ENCODE measurements at places on chromosomes 7 and 10. TPM values are rescaled to one million over a fixed set of nuclear protein-coding genes. Genes with fewer than 3 reads are reported as not detected.
A peak's percentile ranks its signal among the peaks of the same experiment; 100 is the strongest.

DNA sequence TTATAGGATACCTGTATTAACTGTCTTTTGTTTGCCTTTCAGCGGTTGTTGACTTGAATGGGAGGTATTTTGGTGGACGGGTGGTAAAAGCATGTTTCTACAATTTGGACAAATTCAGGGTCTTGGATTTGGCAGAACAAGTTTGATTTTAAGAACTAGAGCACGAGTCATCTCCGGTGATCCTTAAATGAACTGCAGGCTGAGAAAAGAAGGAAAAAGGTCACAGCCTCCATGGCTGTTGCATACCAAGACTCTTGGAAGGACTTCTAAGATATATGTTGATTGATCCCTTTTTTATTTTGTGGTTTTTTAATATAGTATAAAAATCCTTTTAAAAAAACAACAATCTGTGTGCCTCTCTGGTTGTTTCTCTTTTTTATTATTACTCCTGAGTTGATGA lies 26.6 kb downstream of the RBM17 start:
- DNase-seq: no peak

- no peak for DNase-seq
These were observed 425.8 kb upstream of the CELF2 start for GRCh38 chr10:10591715-10592341.

The AEBP1 gene
- 41.0 TPM for total RNA-seq

The TCAF2 gene
- total RNA-seq: 16.0 TPM

GRCh38 chr10:2933519-2933918 lies 133.8 kb upstream of the PFKP start:
- no peak for DNase-seq

- no peak for DNase-seq
These were observed 68.0 kb downstream of the GRID1 start for GRCh38 chr10:86298501-86299001.

The AKR1E2 gene
- not detected for total RNA-seq

The NODAL gene
- total RNA-seq: not detected

The SEMA3C gene
- total RNA-seq: not detected

The GIMAP8 gene
- 0.47 TPM for total RNA-seq

The SHH gene
- total RNA-seq: not detected

DNA sequence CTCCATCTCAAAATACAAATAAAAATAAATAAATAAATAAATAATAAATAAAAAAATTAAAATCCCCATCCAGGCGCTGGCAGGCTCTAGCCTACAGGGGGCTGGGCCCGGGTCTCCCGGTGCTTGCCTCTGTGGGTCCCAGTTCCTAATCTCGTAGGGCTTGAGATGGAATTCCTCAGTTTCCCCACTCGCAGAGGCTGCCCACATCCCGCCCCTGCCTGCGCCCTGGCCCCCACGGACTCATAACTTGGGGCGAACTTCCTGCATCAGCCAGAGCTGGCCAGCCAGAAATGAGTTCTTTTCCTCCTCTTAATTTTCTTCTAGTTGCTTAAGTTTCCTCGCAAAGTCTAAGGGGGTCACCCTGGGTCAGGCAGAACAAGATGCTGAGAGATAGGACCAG lies 22.0 kb upstream of the SRRM3 start:
- no peak for DNase-seq

DNA sequence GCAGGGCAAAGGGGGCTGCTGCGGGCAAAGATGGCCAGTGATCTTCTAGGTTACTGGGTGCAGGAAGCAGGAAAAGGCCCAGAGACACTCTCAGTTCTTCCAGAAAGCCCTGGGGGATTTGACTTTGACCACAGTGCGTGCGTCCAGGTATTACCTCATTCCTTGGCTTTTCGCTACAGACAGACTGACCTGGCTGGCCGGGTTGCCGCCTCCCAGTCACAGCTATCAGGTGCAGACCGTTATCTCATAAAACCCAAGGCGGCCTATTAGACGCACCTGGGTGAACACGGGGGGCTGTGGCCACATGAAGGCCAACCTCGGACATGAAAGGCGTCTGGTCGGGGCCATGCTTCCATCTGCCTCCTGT lies 80.3 kb downstream of the FOXL3 start:
- DNase-seq: no peak

DNA sequence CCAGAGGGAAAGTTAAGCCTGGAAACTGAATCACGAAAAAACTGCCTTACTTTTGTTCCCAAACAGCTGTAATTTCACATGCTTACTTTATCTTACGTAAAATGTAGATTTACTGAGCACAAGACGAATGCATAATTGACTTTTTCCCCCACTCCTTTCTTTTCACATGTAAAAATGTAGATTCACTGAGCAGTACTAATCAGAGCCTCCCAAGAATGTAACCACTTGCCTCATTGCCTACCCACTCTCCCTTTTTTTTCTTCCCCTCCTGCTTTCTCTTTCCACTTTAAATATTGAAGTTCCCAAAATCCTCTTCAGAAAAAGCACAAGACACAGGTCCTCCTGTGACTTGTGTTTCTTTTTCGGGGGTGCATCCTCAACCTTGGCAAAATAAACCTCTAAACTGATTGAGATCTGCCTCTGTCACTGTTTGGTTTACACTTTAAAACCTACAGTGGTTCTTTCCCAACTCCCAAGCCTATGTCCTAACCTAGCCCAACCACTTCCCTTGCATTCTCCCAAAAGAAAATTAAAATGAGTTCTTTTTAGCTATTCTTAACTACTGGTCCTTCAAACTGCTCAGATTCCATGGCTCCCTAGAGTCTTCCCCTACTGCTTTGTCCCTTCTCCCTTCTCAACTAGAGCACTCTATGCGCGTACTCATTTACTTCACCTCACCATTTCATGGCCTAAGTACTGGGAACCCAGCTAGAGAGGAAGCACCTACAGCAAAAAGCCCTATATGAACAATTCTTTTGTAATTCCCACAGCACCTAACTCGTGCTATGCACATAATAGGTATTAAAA lies 236.6 kb upstream of the MKLN1 start:
- no peak for DNase-seq

DNA sequence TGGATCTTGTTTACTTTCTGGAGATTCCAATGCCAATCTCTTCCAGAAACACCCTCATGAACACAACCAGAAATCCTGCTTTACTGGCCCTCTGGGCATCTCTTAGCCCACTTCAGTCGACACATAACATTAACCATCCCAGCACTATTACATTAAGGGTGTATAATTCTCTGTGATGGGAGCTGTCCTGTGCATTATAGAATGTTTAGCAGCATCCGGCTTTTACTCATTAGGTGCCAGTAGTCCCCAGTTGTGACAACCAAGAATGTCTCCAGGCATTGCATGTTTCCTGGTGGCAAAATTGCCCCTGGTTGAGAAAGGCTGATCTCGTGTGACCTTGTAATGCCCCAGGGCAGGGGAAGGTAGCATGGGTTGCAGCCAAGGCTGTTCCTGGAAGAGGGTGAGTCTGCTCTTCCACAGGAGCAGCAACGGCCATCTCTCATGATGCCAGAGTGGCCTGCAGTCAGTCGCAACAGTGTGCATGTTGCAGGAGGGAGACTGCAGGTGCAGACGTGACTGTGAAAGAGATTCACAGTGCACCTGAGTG lies 2.6 kb upstream of the DDC start:
- DNase-seq: no peak

GRCh38 chr10:22874189-22874854 lies 53.5 kb upstream of the ARMC3 start:
- no peak for DNase-seq

- DNase-seq: peak; percentile 15
These were observed 482 bp upstream of the ACTR3C start for GRCh38 chr7:150323682-150324372.

- peak; percentile 13 for DNase-seq
These were observed 4.3 kb downstream of the EN2 start for GRCh38 chr7:155462163-155462735.

GRCh38 chr7:12727455-12728191 lies 40.2 kb downstream of the ARL4A start:
- no peak for DNase-seq

The LMTK2 gene
- 16.7 TPM for total RNA-seq

DNA sequence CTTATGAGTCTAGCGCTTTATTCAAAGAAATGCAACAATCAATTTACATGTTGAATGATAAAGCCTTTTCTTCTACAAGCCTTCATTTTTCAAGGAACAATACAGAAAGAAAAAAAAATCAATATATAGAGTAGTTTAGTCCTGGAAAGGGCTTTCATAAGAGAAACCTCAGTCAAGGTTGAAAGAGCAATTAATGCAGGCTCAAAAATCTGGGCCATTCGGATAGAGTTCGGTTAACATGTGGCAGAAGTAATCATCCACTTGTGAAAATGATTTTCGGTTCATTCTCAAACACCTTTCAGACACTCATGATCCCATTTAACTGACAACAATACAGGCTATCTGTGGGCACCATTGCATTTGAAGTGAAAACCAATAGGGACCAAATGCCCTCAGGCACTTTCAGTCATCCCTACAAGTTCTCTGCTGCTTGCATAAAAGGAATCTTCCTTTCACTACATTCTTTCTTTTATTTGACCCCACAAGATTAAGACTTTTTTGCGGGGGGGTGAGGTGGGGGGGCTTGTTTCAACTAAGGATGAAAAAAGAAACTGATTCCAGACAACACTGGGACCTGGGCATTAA lies 177.9 kb downstream of the RNF133 start:
- no peak for DNase-seq

The DLX6 gene
- total RNA-seq: not detected
